ENCODE measurements at places on chromosomes 1 and 21. TPM values are rescaled to one million over a fixed set of nuclear protein-coding genes. Genes with fewer than 3 reads are reported as not detected.

The IGFN1 gene
- total RNA-seq: not detected

DNA sequence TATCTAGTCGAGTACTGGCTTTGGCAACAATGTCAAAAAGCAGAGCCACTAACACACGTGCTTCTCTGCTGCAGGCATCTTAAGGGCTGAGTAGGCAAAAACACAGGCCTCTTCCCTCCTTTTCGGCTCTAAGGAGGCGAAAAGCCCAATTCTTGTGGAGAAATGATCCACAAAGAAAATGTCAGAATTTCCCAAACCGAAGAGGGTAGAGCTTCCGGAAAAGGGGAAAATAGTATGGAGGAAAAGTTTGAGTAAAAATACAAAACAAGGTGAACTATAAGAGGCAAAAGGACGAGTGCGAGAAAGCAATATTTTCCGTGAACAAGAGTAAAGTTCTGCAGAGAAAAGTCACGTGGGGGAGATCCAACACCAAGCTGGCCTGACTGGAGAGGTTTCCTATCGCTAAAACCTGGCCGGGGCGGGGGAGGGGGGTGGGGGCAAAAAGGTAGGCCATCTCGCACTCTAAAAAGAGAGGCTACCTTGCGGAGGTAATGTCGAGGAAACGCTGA is 551 bp downstream of the ZRANB2 start:
- peak; percentile 25 for DNase-seq

The CHODL gene
- total RNA-seq: under 0.01 TPM

- DNase-seq: no peak
Measured at GRCh38 chr1:50346621-50347020, 76.6 kb downstream of the DMRTA2 start.

GRCh38 chr1:181213056-181213455 is 124.6 kb downstream of the IER5 start:
- no peak for DNase-seq

The KCNA2 gene
- total RNA-seq: not detected

DNA sequence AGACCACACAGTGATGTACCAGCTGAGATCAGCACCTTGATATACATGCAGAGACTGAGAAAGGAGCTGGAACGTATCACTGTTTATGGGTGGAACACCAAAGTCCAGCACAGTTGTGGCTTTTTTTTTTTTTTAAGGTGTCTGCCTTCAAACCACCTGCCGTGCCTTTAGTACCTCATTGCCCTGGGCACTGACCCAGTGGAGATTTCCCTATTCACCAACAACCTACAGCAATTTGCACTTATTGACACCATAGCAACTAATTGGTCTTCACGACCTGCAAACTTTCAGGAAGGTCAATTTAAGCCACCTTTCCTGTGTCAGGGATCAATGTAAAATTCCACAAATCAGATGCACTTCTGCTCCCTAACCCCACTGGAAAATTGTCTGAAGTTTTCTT is 181.6 kb upstream of the ADGRL2 start:
- DNase-seq: no peak

The GSTM1 gene
- total RNA-seq: not detected

The HPDL gene
- 0.60 TPM for total RNA-seq

The DPH5 gene
- total RNA-seq: 13.9 TPM

The FAM78B gene
- total RNA-seq: 0.40 TPM

The TLR5 gene
- under 0.01 TPM for total RNA-seq
